ENCODE measurements at places on chromosomes 1 and 21.
A peak's percentile ranks its signal among the peaks of the same experiment; 100 is the strongest.

GRCh38 chr1:84940481-84940880 lies 47.5 kb upstream of the LPAR3 start:
- DNase-seq, result no peak

DNA sequence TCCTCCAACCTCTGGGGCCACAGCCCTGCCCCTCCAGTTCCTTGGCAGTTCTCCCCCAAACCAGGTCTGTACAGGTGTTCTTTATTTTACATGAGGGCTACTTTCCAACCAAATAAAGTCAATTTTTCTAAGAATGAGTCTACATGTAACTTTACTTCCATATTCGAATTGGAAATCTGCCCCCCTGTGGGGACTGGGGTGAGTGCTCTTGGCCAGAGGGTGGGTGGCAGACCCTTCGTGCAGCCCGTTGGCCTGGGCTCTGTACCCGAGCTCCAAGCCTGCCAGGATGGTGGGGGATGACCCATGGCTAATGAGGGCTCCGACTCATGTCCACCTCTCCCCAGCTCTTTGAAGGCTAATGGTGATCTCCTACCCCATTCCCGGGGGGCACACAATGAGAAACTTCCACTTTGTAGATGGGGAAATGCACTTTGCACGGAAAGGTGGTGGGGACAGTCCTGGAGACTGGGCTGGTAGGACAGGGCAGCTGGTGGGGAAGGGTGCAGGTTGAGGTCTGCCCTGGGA lies 589 bp upstream of the CATSPER4 start:
- no peak for DNase-seq

GRCh38 chr1:109776911-109777310 lies 13.2 kb upstream of the EPS8L3 start:
- DNase-seq, result peak; percentile 38

DNA sequence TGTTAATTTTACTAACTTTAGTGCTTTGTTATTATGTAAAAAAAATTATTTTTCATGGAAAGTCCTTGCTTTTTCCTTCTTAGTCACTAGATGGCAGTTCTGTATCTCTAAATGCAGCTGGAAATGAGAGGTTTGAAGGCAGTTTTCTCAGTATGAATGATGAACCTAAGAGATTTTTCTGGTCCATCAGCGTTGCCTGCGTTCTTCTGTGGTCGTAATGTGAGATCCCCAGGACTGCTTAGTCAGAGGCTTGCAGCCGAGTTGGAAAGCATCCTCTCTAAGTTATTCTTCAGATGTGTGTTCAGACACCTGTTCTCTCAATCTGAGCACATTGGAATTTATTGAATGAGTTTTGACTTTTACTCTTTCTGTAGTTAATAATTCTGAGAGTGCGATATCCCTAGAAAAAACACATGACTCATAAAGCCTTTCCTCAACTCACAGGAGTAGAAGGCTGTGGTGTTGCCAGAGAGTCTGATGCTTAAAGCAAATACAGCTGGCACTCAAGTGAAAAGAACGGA lies 99.3 kb downstream of the FMN2 start:
- DNase-seq, result no peak

DNA sequence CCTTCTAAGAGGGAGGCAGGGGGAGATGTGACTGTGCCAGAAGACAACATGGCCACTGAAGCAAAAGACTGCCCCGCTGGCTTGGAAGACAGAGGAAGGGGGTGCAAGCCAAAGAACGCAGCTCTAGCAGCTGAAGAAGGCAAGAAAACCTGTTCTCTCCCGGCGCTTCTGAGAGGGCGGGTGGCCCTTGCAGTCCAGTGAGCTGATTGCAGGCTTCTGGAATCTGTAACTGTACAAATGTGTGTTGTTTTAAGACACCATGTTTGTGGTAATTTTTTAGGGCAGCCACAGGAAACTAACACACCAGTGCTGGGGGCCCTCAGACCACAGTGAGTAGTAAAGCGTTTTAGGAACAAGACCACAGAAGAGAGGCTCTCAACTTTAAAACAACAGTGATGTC lies 47.0 kb downstream of the CD46 start:
- no peak for DNase-seq

DNA sequence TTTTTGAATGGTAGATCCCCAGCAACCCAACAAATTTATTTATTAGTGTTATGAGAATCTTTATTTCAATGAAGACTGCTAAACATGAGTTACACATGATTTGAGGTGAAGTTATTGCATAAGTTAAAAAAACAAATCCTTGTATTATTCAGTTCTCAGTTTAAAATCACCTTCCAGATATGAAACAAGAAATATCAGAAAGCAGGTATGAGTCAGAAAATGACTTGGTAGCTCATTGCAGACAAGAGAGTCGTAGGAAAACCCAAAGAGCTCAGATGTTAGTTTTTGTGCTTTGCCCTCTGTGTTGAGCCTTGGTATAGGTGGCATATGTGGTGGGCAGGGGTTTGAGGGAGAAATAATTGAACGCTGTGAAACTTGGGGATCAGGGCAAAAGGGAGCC lies 339.4 kb downstream of the BRINP3 start:
- no peak for DNase-seq

DNA sequence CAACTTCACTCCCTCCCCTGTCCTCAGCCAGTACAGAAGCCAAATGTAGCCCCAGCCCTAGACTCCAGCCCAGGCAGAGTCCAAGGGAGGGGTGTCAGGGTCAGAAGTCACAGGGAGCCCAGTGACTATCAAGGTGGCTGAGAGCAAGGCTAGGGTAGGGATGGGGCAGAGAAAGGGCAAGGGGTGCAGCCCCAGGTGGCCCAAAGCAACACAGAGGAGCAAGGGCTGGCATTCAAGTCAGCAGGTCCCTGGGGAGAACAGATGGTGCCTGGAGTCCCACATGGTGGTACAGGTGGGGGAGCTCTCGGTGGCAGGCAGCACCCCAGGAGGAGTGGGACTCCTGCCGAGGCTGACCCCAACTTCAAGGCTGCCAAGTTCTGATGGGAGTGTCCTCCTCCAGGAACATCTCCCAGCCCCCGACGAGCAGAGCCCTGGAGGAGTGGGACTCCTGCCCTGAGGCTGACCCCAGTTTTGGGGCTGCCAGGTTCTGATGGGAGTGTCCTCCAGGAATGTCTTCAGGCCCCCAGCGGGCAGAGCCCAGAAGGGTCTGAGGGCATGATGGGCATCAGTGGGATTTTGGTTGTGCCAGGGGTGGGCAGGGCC lies 3.7 kb upstream of the DVL1 start:
- no peak for DNase-seq

- no peak for DNase-seq
Measured at GRCh38 chr1:64890699-64891447, 75.5 kb downstream of the JAK1 start.

DNA sequence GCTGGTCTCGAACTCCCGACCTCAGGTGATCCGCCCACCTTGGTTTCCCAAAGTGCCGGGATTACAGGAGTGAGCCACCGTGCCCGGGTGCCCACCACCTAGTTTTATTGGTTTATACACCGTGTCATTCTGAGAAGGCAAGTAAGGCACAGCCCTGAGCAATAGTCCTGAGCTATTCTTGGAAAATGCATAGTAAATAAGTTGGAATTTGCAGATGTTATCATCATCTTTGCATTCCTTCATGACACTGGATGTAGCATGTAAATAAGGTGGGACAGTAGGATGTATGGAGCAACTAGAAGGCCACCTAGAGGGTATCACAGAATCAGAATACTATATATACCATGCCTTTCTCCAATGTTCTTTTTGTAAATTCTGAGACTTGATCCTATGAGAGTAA lies 11.0 kb downstream of the TOR1AIP2 start:
- DNase-seq, result no peak

GRCh38 chr21:41837756-41838297 lies 41.3 kb downstream of the PRDM15 start:
- DNase-seq, result no peak

DNA sequence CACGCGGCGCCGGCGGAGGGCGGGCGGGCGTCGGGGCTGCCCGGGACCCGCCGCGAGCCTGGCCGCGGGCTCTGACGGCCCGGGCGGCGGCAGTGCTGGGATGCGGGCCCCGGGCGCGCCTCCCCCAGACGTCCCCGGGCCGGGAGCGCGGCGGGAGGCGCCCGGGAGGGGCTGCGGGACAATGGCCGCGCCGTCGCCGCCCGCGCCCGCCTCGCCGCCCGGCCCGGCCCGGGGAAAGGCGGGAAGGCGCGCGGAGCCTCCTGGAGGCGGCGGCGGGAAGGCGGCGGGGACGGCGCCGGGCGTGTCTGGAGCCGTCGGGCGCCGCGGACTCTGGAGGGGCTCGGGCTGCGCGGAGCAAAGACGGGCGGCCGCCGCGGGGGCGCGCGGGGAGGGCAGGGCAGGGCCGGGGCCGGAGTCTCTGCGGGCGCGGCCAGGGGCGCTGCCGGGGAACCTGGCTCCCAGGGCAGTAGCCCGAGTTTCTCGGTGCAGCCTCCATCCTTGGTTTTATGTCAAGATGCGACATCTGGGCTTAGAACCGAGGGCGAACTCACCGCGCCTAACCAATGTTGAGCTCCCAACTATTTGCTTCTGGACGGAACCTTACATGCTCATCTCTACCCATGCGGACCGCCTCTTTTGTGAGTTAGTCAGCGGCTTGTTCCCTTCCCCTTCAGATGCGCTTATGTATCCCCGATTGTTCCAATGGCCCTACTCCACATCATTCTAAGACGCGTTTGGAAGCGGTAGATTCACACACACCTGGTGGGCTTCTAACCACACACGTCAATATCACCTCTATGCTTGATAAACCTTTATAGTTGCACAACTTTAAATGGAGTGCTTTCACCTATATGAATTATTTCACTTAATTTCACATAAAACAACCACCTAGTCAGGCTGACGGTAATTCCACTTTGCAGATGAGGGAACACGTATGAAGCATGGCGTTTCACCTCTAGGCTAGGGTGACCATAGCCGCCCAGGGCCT lies 651 bp downstream of the ZBTB8A start:
- DNase-seq, result peak; percentile 41

GRCh38 chr21:35896060-35896459 lies 164.3 kb downstream of the SETD4 start:
- DNase-seq, result no peak

DNA sequence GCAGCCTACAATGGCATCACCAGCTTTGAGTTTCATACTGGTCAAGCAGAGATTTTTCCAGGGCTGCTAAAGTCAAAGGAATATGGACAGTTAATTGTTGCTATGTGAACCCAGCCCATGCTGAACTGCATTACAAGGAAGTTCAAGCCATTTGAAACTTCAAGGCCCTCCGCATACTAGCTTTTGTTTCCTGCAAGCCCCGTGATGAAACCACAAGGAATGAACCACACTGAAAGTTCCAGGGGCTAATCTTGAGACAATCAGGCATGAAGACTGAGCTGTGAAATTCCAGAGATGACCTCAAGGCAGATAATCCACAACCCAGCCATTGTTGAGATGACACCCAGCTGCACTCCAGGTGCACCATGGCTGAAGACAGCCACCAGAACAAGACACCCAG lies 180.8 kb downstream of the C1orf21 start:
- DNase-seq, result no peak

- no peak for DNase-seq
Measured at GRCh38 chr1:180816132-180816531, 96.6 kb upstream of the KIAA1614 start.

DNA sequence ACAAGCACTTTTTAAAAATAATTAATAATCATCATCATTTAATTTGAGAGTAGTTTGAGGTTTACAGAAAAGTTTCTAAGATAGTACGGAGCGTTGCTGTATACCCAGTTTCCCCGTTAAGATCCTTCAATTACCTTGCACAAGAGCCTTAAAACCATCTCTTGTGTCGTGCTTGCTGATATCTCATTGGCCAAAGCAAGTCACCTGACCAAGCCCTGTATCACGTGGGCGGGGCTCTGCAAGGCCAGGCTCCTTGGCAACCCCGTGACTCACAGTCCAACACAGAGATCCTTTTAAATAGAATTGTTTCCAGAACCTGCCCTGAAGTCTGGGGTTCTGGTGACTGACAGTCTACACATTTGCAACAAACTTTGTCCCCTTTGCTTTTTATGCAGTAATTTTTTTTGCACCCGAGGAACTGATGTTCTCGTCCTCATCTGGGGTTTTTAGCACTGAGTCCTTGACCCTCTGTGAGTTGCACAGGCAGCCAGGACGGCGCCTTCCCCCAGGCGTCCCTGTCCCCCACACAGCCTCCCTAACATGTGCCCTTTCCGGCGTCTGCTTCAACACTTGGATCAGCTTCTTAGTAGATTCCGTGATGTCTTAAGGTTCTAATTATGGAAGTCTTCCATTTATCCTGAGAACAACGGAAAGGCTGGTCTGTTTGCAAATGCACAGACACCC lies 183.3 kb upstream of the TMEM51 start:
- DNase-seq, result no peak

DNA sequence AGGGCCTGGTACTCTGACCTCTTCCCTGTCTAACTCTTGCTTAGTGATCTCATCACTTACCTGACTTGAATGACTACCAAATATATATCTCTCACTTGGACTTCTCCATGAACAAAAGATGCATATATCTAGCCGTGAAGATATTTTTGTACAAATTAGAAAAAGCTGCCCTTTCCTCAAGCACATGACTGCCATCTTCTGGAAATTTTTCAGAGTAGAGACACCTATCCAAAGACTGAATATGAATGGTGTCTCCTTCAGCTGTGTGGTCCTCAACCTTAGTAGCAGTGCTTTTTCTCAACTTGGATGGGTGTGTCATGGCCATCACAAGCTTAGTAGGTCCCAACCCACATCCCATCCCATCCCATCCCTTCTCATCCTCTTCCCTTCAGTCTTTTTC lies 142.3 kb downstream of the DNM3 start:
- no peak for DNase-seq

GRCh38 chr1:14522926-14523241 lies 75.6 kb upstream of the KAZN start:
- no peak for DNase-seq

DNA sequence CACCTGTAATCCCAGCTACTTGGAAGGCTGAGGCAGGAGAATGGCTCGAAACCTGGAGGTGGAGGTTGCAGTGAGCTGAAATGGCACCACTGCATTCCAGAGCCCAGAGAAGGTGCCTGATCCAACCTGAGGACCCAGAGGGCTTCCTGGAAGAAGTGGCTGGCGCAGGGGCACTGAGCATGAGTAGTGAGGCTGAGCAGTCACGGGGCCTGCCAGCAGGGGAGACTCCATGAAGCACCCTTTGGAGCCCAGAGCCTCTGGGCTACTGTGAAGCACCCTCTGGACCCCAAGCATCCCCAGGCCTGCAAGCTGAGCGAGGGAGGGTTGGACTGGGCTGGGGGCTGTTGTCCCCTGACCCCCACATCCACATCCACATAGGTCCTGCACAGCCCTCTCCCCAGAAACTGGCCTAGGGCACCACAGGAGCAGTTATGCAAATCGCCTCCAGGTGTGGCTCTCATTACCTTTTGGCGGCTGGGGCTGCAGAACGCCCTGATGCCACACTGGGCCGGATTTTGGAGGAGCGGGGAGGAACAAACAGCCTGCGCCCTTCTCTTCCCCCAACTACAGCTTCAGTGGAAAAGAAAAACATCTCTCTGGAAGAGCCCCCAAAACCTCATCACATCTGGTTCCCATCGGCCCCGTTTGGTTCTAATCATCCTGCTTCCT lies 78.2 kb upstream of the TARDBP start:
- no peak for DNase-seq

- DNase-seq, result no peak
Measured at GRCh38 chr1:181739214-181739613, 255.9 kb downstream of the CACNA1E start.

GRCh38 chr1:41539999-41540398 lies 55.5 kb upstream of the EDN2 start:
- DNase-seq, result no peak
